AG04450 (cell line): ENCODE measurements at places on chromosomes 7 and 10.

DNA sequence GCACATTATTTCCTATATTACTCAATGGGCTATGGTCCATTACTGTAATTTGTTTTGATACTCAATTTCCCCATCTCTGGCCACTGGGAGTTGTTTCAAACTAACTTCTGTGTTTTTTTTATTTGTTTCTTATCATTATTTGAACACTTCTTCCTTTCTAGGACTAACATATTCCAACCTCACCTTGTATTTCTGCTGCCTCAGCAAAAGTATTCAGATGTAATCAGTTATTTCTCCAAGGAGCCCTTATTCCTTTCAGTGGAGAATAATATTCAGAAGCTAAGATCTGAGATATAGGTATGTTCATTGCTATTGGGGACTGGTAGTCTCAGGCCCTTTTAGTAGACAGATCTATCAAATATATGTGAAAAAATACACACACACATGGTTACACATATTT is 36.9 kb downstream of the TMEM168 start:
- DNase-seq, result no peak

GRCh38 chr7:93921607-93922566 is at the start of gene GNG11:
Gene GNG11 (plus strand): TSS chr7:93921735. CDS start chr7:93922138, 403 bp downstream.
- no peak for DNase-seq

DNA sequence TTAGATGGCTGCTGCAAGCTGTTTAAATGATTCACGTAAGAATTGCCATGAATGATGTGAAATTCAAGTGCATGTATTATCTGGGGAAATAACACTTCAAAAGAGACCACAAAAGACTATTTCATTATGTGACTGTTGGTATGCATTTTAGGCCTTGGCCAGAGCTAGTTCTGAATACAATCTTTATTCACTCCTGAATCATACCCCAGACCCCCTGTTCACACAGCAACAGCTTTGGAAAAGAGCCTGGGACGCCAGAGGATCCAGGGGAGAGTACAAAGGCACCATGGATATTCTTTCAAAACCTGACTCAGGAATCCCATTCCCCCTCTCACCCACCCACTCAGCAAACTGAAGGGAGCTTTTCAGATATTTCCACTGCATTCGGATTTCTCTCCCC is 377.1 kb upstream of the DPP6 start:
- DNase-seq, result no peak

DNA sequence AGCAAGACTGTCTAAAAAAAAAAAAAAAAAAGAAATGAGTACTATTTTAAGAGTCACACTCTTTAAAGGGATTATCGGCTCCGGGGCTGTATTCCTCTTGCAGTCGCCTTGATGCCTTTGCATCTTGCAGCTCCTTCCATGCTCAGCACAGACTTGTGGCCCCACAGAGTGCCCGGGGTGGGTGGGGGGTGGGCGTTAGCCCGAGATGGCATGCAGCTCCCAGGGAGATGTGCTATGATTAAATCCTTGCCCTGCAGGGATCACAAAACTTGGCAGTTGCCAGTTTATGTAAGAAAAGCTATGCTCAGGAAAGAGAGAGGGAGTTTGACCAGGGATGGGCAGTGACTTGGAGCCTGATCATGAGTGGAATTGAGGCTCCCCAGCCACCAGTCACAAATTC is 81.9 kb downstream of the CCDC3 start:
- DNase-seq, result no peak

- no peak for DNase-seq
Measured at GRCh38 chr10:118729641-118730258, 25.0 kb downstream of the CACUL1 start.

DNA sequence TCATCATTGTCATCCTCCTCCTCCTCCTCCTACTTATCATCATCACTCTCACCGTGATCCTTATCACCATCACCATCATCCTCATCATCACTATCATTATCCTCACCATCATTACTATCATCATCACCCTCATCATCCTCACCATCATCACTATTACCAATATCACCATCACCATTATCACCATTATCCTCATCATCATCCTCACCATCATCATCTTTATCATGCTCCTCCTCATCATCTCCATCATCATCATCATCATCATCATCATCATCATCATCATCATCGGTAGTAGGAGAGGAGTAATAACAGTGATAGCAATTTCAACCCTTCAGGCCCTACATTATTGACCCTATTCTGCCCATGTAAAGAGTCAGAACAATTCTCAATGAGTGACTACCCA is 345.9 kb upstream of the ZNF32 start:
- no peak for DNase-seq

GRCh38 chr10:45325116-45325515 is 9.7 kb upstream of the OR13A1 start:
- no peak for DNase-seq

DNA sequence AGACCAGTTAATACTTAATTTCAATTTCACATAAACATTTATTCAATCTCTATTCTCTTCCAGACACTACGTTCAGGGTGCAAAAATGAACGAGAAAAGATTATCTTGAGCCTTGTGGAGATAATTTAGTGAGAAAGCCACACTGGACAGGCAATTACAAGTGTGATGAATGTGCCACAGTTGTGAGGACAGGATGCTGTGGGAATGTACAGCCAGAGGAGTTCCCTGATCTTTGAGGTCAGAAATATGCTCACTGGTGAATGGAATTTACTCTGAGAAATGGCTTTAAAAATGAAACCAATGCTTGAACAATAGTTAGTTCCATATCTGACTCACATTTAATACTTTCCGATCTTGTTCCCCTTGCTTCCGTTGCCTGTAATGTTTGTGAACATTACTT is 864.8 kb downstream of the GATA3 start:
- no peak for DNase-seq

DNA sequence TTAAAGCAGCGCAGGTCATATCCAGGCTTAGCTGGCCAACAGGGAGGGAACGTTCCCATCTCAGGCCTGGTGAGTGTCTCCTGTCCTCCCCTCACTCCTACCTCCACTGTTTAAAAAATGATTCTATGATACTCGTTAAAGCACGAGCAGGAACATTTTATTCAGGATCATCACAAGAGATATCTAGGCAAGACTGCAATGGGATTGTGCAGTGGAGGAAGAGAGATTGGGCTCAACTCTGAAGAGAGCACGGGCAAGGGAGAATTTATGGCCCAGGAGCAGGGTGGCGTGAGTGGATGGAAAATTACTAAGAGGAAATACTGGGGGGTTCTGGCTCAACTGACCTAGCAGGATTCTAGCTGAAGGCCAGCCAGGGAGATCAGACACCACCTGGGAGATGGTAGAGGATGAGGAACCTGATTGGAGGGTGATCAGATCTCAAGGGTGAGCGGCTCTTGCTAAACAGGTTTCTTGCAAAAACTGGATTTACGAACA is 9.0 kb upstream of the HSPB1 start:
- no peak for DNase-seq

- DNase-seq, result no peak
Measured at GRCh38 chr10:119423510-119424257, 118.8 kb downstream of the RGS10 start.

- DNase-seq, result no peak
Measured at GRCh38 chr7:100120733-100121036, 1.3 kb downstream of the CNPY4 start.

DNA sequence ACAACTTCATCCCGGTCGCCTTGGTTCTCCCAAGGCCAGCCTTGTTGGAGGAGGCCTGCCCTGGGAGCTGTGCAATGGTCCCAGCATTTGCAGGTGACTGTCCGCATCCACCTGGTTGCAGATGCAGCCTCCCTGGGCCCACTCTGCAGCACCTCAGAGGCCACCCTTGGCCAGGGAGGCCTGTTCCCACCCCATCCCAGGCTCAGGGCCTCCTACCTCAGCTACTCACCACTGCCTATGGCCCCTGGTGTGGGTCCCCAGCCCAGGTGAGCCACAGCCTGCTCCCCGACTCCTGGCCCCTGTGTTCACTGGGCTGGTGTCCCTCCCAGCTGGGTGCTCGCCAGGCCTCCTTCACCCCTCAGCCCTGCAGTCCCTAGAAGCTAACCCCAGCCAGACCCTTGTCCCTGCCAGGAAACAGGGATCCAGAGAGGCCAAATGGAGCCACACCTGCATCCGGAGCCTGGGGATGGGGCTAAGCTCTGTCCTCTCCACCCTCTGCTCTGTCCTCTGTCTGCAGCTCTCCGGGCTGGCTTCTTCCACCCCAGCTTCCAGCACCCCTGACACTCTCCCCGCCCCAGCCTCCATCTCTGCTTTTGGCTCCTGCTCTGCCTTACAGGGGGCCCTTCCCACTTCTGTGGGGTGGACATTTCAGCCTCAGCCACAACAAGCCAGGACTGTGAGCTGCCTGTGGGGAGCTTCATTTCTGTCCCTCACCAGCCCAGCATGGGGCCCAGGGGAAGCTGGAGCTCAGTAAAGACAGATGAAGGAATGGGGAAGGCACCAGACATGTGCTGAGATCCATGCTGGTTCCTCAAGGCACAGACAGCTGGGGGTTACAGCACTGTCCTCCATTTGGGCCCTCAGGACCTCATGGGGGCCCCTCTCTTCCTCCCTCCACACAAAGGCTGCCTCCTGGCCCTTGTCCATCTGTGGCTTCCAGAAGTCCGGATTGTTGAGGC is 35.6 kb upstream of the ANTXRL start:
- no peak for DNase-seq

DNA sequence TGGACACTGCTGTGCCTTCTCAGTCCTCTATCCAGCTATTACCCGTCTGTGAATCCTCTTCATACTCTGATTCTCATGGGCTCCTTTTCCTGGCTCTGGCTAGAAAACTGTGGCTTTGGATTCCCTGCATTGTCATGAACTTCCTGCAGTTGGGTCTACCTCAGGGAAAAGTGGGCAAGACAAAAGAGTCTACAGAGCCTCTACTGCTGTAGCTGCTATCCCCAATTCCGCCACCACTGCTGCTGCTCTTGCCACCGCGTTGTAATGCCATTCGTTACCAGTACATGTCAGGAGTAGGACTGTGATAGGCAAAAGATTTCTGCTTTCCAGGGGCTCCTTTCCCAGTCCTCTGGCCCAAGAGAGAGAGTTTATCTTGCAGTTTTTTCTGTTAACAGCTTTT is 23.9 kb upstream of the PPP1R17 start:
- DNase-seq, result no peak

DNA sequence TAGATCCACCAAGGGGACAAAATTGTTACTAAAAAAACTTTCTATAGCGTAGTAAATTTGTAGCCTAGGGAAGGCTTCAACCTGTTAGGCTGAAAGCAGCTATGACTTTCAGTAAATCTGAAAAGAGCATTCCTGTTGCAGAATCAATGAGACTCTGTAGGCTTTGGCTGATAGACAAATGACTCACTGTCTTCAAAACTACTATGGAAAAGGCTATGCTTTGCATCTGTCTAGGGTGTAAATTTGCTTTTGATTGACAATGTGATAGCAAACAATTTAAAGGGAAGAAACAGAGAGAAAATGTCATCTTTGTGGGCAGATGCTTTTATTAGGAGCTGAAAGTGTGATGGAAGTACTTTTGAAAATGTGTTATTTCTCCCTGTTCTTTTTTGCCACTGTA is 60.6 kb downstream of the ARL5B start:
- DNase-seq, result no peak

DNA sequence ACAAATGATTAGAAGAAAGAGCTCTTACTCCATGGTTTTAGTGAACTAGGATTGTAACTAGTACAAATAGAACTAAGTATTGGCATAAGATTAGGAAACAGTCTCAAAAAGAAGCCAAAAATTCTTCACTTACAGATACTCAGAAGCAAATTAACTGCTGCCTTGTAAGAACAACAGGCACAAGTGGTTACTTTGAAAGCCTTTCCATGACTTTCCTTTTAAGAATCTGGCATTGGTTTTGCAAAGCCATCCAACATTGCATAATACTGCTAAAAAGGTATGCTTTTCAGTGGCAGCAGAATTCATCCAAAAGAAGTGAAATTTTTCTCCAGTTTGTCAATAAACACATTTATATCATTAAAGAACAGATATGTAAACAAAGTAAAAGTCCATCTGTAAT is 126.8 kb upstream of the ODAD2 start:
- DNase-seq, result no peak

DNA sequence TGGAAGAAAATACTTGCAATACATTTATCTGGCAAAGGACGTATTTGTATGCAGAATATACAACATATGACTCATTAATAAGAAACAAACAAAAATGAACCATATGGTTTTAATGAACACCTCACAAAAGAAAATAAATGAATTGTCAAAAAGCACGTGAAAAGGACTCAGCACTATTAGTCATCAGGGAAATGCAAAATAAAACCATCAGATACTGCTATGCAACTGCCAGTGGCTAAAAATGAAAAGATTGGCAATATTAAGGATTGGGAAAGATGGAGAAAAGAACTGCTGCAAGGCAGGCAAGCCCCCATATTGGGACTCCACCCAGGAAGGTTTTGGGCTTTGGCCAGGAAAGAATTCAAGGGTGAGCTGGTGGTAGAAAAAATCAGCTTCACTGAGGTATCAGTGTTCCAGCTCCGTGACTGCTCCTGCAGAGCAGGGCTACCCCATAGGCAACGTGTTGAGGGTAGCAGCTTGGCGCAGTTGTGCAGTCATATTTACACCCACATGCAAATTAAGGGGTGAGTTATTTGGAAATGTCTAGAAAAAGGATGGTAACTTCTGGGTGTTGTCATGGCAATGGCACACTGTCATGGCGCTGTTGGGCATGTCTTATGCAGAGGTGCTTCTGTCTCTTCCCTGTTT is 72.7 kb downstream of the CUBN start:
- DNase-seq, result no peak

- DNase-seq, result no peak
Measured at GRCh38 chr10:132542086-132542775, 4.6 kb downstream of the INPP5A start.

DNA sequence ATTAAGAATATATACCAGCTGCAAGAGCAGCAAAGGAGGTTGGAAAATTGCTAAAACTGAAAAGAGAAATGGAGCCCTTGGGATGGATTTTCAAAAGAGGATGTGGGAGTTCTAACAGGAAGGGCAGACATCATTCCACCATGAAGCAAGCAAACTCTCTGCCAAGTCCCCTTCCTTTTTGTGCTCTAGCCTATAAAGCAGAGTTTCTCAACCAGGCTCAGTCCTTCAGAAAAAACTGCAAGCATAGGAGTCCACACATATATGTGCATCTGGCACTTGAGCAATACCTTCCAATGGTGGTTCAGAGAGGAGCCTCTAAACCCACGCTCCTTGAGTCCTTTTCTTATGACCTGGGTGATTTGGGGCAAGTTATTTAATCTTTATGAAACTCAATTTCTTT is 98.6 kb upstream of the MKX start:
- DNase-seq, result no peak

DNA sequence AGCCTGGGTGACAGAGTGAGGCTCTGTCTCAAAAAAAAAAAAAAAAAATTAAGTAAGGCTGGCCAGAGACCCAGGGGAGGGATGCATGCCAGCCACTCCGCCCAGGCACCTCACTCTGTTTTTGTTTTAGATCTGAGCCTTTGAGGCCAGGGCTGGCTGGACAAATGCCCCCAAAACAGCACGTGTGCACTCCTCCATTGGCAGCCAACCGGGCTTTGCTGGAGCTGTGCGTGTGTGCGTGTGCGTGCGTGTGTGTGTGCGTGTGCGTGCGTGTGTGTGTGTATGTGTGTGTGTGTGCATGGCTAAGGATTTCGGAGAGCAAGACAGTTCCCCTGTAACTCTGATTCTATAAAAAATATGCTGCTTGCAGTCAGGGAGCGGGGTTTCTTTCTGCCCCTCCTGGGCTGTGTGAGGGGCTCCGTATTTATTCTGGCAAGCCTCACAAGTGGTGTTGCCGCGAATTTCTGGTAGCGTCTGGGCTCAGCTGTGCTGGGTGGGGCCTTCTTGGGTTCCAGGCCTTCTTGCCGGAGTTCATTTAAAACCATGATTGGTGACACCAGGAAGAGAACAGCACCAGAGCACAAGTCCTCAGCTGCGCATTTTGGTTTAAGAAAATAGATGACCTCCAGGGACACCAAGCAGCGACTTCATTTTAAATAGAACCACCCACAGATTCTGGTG is 28.1 kb upstream of the UNCX start:
- no peak for DNase-seq
